Myocyte (in vitro differentiated cells): ENCODE measurements at places on chromosomes 6 and 20.

GRCh38 chr20:10647471-10647870 lies 26.3 kb downstream of the JAG1 start:
- no peak for DNase-seq

DNA sequence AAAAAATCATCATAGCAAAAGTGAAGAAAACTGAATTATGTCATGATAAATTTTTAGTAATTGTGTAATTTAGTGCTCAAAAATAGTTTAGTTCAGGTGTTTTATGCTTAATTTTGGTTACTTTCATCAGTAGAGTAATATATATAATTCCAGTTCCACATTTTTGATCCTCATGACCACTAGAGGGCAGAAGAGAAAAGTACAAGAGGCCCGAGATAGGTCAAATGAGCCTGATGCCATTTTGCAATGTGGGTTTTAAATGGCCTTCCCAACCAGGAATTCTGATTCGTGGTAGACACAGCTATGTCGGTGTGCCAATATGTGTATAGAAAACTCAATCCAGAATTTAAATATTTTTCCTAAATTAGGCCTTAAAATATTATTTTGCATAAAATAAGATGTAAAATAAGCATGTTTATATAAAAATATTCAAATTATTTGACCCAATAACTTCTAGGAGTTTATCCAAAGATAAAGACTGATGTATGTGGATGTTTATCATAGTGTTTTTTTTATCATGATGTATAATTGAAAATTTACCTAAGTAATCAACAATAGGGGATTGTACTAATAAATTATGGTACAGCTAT lies 159.7 kb upstream of the RPS6KA2 start:
- peak; percentile 78 for DNase-seq

DNA sequence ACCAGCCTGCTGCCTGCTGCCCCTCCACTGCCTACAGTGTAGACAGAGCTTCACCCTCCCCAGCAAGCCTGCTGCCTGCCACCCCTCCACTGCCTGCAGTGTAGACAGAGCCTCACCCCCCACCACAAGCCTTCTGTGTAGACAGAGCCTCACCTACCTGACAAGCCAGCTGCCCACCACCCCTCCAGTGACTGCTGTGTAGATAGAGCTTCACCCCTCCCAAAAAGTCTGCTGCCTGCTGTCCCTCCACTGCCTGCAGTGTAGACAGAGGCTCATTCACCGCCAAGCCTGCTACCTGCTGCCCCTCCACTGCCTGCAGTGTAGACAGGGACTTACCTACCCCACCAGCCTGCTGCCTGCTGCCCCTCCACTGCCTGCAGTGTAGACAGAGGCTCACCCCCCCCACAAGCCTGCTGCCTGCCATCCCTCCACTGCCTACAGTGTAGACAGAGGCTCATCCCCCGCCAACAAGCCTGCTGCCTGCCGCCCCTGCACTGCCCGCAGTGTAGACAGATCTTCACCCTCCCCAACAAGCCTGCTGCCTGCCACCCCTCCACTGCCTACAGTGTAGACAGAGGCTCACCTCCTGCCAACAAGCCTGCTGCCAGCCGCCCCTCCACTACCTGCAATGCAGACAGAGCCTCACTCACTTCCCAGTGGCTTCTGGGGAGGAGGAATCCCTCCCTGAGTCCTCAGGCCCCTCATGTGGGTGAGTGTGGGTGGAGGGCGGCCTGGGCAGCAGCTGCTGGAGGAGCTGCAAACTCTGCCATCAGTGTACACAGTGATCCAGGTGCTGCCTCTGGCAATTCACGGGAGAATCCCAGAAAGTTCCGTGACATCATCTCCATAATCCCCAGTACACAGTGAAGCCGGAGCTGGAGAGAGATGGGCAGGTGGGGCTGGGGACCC lies 140.9 kb downstream of the DLL1 start:
- no peak for DNase-seq

- DNase-seq = no peak
These were observed 104.9 kb upstream of the PRDM1 start for GRCh38 chr6:105981002-105981887.

DNA sequence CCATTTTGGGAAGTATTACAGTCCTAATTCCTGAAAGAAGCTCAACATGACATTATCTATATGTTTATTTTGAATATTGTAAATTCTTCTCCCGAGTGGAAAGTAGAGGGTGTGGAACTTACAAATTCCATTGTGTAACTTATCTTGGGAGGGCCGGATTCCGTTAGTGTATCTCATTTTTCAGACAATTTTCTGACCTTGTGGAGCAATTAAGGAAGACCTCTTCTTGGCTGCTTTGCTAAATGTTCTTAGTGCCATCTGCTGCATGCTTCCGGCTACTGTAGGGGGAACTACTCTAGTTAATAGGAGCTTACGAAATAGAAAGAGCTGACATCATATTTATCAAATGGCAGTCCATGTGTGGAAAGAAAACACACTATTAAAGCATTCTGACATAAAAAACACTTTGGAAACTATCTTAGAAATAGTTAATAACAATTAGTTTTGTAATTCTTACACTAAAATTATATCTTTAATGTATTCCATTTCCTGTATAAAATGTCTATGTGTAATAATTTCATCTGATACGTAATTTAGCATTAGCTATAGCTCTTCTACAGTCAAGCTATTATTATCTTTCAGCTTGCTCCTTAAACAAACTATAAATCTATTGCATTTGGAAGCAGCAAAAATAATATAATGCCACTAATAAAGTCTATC lies 41.5 kb upstream of the KCNQ5 start:
- peak; percentile 83 for DNase-seq

GRCh38 chr6:148445620-148446019 lies 103.0 kb downstream of the SASH1 start:
- peak; percentile 80 for DNase-seq

DNA sequence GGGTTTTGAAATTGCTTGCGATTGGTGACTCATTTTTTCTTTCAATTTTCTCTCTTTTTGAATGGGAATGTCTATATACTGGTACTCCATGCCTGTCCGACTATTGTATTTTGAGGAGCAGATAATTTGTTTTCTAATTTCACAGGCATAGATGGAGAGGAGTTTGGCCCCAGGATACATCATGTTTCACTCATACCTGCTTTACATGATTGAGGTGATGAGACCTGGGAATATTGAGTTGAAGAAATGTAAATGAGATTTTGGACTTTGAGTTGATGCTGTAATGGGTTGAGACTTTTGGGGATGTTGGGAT lies 253.1 kb upstream of the RAB32 start:
- no peak for DNase-seq

DNA sequence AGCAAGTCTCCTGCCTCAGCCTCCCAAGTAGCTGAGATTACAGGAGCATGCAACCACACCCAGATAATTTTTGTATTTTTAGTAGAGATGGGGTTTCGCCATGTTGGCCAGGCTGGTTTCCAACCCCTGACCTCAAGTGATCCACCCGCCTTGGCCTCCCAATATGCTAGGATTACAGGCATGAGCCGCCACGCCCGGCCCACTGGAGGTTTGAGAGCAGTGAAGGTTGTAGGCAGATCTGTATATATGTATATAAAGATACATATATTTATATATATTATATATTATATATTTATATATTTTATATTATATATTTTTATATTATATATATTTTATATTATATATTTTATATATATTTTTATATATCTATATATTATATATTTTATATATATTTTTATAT lies 38.2 kb upstream of the TTPAL start:
- peak; percentile 58 for DNase-seq

GRCh38 chr6:12051861-12052368 lies 39.8 kb downstream of the HIVEP1 start:
- peak; percentile 37 for DNase-seq

GRCh38 chr6:7919871-7920270 lies 9.3 kb upstream of the TXNDC5 start:
- DNase-seq = no peak

DNA sequence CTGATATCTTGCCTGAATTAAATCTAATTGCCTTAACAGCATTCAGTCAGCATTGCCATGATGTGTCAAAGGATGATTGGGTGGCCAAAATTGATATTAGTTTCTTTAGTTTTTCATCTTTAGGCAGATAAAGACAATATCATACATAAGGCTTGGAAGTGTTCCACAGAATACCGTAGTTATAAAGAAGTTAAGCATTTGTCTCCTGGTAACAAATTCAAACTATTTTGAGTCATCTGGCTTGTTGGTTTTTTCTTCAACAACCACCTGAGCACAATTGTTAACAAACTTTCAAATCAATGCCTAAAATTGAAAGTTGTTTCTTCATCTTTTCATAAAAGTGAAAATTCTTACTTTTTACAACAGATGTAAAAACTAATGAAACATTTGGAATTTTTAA lies 47.5 kb upstream of the ADGRF5 start:
- DNase-seq = no peak

DNA sequence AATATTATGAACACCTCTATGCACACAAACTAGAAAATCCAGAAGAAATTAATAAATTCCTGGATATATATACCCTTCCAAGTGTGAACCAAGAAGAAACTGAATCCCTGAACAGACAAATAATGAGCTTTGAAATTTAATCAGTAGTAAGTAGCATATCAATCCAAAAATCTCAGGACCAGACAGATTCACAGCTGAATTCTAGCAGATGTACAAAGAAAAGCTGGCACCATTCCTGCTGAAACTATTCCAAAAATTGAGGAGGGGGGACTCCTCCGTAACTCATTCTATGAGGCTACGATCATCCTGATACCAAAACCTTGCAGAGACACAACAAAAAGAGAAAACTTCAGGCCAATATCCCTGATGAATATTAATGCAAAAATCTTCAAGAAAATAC lies 67.0 kb upstream of the PDE7B start:
- no peak for DNase-seq

DNA sequence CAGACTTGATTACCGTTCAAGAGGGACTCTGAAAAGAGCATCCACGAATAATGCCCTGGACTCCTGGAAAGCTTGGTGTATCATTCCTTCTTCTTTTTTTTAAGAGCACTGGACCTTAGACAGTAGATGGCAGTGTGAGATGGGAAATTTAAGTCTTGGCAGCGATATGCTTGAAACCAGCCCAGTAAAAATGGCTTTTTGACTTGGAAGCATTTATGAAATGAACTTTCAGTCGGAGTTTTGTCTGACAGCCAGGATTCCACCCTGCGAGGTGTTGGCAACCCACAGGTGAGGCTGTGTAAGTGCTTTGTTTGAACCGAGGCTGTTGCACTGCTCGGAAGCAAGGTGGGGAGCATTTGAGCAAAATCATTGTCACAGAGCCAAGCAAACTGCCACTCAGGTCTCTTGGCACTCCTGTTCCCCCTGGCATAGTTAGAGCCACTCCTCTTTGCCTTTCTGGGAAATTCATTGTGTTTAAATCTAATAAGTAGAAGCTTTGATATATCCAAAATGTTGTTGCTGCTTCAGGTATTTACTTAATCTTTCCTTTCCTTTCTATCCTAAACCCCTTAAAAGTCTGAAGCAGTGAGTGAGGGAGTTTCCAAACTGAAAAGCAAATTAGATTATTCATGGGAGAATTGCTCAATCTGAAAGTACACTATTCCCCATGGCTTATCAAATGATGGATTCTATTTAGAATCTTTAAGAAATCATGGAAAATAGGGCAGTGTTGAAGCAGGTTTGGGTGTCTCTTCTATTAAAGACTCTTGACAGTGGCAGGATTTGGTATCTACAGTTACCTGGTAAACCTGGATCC lies 272.8 kb upstream of the SLC35B3 start:
- DNase-seq = no peak

DNA sequence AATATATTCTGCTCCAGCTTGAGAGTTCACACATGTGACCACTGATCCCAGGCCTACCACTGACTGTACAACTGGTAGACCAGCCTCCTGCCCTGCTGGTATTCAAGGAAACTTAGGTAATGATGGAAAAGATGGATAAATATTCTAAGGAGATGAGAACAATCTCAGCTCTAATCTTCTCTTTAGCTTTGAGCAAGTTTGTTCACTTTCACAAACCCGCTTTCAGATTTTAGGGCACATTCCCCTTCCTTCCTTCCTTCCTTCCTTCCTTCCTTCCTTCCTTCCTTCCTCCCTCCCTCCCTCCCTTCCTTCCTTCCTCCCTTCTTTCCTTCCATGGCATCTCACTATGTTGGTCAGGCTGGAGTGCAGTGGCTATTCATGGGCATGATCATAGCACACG lies 88.2 kb upstream of the PHACTR1 start:
- DNase-seq = no peak

GRCh38 chr20:19935842-19936241 lies 81.3 kb upstream of the NAA20 start:
- no peak for DNase-seq

DNA sequence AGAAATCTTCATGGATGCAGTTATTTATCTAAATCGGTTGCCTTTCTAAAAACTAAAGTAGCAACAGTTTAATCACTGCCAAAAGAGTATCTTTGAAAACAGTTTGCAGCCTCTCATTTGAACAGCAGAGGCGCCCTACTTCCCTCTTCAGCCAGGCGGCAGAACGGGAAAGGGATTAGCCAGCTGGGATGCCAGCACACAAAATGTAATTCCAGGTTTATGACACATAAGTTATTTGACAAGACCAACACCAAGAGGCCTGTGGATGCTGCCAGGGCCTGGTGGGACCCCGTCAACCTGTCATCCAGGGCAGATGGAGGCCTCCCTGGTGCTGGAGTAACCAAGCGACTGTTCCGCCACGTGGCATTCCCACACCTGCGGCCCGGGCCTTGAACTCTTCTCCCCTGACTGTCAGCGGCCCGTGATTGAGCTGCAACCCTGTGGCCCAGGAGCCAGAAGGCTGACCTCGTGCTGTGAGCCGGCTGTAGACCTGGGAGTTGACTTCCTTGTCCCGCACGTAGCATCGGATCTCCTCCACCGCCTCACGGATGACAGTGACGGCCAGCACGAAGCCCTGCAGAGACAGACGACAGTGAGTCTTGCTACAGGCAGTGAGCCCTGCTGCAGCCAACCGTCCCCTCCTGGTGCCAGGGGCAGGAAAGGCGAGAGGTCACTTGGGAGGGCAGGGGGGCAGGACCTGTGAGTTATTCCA lies 55.5 kb downstream of the ATP9A start:
- DNase-seq = peak; percentile 77

DNA sequence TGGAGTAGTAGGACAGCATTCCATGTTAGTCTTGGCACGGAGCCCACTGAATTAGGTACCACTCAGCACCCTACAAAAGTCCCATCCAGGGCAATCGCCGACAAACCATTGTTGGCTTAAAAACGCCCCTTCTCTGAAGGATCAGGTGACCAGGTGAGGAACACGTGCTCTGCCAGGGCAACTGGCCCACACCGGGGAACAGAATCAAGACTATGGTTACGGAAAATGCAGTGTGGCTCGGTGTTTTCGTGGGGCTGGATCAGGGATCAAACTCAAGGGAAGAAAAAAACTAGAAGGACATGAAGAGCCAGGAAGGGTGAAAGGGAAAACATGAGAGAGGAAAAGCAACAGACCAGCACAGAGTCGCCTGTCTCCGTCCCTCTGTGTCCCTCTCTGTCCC lies 177.8 kb upstream of the ARID1B start:
- no peak for DNase-seq

- no peak for DNase-seq
These were observed 17.7 kb downstream of the GJA1 start for GRCh38 chr6:121453191-121453590.

DNA sequence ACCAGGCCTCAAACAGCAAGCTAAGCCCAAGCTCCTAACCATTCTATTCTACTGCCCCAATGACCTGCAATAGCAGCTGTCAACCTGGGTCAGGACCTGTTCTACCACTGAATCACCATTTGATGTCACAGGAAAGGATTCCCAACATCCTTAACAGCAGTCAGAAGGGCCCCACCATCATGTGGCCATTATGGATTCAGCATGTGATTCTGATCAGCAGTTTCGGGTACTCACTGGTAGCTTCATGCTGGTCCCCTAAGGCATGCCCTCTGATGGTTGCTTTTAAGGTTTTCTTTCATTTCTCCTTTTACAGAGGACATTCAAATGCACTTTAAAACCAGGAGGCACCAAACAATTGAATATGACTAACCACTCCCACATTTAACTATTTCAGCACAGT lies 37.3 kb upstream of the MAP7 start:
- no peak for DNase-seq
